ENCODE measurements at places on chromosomes 1 and 21.

- DNase-seq: no peak
These were observed 32.2 kb downstream of the FAM177B start for GRCh38 chr1:222769181-222769580.

GRCh38 chr1:175129182-175129581 is 61.5 kb downstream of the TNN start:
- no peak for DNase-seq

DNA sequence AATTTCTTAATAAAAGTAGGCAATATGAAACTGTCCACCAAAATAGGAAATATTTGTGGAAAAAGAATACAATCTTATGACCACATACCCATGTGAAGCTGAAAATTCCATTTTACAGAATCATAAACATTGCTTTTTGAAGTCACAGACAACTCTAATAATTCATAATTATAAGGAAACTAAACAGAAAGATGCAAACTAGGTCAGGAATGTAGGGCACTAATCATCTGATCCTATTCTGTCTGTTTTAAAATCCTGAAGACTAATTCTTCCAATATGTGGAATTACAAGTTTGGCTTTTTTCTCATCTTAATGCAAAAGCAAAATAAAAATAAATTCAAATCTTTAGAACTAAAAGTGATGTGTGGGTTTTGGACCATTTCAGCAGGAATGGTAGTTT is 528.6 kb downstream of the LTN1 start:
- DNase-seq: no peak

- no peak for DNase-seq
These were observed 10.5 kb upstream of the SDE2 start for GRCh38 chr1:226009650-226010044.

- no peak for DNase-seq
These were observed 63.8 kb downstream of the OLFML3 start for GRCh38 chr1:114043054-114043453.

- no peak for DNase-seq
These were observed 186.2 kb upstream of the ARHGEF16 start for GRCh38 chr1:3268281-3268680.

- DNase-seq: no peak
These were observed 326.8 kb downstream of the HHAT start for GRCh38 chr1:210655511-210655910.

DNA sequence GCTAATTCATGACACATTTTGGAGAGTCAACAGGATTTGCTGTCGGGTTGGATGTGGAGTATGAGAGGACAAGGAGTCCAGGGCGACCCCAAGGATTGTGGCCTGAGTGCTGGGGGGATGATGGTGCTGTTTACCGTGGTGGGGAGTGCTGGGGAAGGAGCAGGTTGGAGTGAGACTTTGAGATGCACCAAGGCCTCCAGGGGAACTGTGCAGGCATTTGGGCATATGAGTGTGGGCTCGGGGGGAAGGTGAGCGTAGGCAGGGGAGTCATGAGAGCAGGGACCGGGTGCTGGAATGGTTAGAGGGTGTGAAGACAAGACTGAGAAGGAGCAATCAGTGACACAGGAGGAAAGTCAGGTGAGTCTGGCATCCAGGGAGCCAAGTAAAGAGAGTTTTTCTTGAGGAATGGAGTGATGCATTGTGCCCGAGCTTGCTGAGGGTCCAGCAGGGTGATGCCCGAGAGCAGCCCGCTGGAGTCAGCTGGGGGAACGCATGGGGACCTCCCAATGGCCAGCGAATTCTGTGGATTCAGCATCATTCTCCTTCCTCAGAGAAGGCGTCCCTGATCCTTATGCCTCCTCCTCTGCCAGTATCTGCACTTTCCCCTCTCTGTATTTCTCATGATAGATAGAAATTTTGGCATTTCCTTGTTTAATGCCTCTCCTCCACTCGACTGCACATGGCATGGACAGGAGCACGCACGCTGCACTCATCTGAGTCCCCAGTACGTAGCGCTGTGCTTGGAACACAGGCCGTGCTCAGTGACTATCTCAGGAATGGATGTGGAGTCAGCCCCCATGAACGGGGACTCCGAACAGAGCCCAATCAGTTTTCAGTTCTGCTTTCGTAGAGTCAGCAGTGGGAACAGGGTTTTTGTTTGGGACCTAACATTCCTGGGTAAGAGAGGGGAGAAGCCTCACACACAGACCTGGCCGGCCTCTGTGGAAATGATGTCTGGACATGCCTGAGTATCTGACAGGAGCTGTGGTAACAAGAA is 52.1 kb upstream of the ETV3 start:
- DNase-seq: no peak

- DNase-seq: no peak
These were observed 93.1 kb downstream of the HHIPL2 start for GRCh38 chr1:222454782-222455181.

- DNase-seq: no peak
These were observed 8.9 kb downstream of the SIM2 start for GRCh38 chr21:36707763-36708285.

DNA sequence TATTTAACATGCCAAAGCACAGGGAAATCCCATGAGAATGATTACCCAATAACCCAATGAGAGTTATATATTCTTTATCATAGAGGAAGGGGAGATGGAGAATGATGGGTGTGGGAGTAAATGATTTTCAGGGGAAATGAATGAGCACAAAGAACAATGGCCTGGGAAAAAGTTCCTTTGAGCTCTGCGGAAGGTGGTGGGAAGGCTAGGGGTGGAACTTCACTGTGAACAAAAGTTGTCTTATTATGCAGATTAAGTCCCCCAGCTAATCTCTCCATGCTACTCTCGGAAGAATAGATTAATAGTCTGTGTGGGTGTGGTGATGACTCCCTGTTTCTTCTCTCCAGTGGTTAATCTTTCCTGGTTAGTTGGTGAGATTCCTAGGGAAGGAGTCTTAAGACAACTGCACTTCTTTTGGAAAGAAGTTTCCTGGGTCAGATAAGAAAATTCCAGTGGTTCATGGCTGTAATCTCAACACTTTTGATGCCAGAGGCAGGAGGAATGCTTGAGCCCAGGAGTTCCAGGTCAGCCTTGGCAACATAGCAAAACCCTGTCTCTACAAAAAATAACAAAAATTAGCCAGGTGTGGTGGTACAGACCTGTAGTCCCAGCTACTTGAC is 71.6 kb downstream of the DNTTIP2 start:
- no peak for DNase-seq

DNA sequence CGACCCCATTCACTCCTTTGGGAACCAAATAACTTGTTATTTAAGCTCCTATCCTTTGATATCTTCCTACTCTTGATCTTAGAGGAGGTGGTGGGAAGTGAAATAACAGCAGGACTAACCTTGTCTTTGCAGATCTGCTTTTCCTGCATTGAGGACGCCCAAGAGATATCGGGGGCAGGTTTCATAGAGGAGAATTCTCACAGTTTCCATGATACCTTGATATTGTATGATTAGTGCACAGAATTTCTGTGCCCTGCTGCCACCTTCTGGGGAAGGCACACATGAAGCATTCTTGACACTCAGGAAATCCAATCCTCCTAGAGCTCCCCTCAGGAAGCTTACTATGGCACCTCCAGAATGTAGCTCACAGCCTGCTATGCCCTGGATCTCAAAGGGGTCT is 1.6 kb downstream of the CD1B start:
- DNase-seq: no peak

DNA sequence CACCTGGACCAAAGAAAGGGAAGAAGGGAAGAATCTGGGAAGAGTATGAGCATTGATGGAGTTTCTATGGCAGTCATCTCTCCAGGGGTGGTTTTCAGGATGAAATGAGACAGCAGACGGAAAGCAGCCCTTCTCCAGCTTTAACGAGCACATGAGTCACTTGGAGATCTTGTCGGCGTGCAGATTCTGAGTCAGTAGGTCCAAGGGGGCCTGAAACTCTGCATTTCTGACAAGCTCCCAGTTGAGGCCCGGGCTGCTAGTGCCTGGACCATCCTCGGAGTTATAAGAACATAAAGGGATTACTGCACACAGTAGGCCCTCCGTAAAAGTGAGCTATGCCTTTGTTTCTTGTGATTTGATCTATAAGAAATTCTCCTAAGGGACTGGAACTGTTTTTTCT is 17.6 kb downstream of the HSPG2 start:
- DNase-seq: no peak

DNA sequence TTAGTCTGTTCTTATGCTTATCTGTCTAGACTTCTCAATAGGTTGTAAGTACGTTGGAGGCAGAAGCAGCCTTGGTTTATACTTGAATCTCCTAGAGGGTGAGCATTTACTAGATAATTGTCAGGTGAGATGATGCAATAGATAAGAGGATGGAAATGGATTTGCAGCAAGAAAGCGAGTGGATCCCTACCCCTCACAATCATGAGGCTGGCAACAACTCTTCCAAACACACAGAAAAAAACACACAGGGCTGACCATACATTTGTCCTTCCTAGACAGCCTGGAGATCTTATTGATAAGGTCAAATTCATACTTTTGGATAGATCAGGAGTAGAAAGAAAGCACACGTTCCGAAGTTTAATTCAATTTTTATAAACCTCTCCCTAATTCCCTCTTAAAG is 481.4 kb upstream of the CAMK1G start:
- DNase-seq: no peak

- DNase-seq: no peak
These were observed 42.4 kb downstream of the ABL2 start for GRCh38 chr1:179187043-179187442.

Data from effector CD4-positive, alpha-beta T cell (primary cell).